Hematopoietic multipotent progenitor cell treated with erythropoietin and hydrocortisone succinate and interleukin-3 and kit ligand, for 15 days (in vitro differentiated cells): ENCODE measurements at places on chromosomes 2 and 18.

- no peak for DNase-seq
Observed at GRCh38 chr2:328761-329160, 40.9 kb upstream of the ALKAL2 start.

- DNase-seq, result no peak
Observed at GRCh38 chr2:79940364-79940763, 364.2 kb downstream of the LRRTM1 start.

- no peak for DNase-seq
Observed at GRCh38 chr2:135218426-135218825, 166.3 kb downstream of the RAB3GAP1 start.

DNA sequence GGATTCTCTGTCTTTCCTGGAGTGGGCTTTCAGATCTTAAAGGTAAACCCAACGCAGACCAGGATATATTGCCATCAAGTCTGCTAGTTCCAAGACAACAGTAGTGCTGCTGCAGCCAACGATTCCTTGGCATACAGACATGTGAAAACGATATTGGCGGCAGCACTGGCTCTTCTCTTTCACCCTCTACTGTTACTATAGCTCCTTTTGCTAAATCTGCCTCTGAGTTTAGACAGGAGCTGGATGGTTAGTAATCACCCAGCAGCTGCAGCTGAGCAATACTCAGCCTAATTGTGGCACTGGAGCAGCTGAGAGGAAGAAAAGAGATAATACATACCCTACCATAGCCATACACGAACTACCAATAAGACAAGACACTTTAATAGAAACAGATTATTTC lies 4.0 kb downstream of the YES1 start:
- DNase-seq, result no peak

GRCh38 chr18:67500522-67501205 lies 15.9 kb downstream of the DSEL start:
- DNase-seq, result no peak

GRCh38 chr2:222708274-222708710 lies 36.8 kb downstream of the MOGAT1 start:
- peak; percentile 68 for DNase-seq

GRCh38 chr2:164655750-164656149 lies 34.5 kb upstream of the GRB14 start:
- DNase-seq, result no peak

- no peak for DNase-seq
Observed at GRCh38 chr2:223889229-223889628, 51.8 kb upstream of the AP1S3 start.

DNA sequence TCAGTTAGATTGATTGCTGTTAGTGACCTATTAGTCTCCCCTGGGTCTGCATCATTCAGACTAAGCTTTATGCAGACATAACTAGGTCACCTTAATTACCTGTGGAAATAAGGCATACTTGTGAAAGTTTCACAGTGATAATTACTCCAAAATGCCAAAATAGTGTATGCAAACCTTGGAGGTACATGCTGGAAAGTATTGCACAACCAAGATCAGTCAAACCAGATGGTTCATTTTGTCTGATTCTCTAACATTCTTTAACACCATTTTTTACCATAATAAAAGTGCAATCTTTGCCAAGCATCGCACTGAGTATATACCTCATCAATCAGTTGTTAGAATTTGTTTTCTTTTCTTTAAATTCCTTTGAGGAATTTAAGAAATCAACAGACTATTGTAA lies 186.3 kb upstream of the TMEFF2 start:
- DNase-seq, result no peak

DNA sequence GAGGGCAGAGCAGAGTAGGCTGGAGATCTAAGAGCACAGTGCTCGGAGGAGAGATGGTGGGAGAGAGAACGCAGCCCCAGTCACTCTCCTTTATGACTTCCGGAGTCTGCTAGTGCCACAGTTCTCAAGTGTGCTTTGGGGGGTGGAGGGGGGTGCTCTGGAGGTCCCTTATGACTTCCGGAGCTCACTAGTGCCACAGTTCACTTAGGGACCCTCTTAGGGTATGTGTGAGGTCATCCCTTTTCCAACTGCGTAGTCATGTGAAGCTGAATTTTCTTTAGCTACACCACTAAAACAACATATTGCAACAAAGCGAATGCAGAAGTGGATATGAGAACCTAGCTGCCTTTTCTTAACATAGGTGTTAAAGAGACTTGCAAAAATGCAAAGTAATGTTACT lies 153.7 kb upstream of the KCTD1 start:
- no peak for DNase-seq

- no peak for DNase-seq
Observed at GRCh38 chr18:49837889-49838288, 24.6 kb upstream of the ACAA2 start.

- DNase-seq, result no peak
Observed at GRCh38 chr2:236934656-236935055, 151.0 kb upstream of the COPS8 start.

- no peak for DNase-seq
Observed at GRCh38 chr2:49002750-49003149, 151.6 kb downstream of the FSHR start.

DNA sequence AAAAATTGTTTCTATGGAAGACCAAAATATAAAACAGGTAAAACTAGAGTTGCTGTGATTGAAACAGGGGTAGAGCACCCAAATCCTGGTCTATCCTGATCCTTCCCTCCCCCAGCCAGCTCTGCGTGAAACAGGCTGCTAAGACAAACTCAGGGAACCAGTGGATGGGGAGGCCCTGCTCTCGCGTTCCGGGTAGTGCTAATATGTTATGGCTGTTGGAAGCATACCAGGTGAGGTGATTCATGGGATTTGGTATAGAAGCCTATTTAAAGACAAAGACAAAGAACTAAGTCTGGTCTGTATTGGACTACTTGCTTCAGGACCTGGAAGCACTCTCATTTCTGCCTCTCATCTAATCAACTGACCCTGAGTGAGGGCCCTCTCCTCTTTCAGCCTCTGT lies 63.0 kb upstream of the CCBE1 start:
- no peak for DNase-seq

GRCh38 chr18:48077291-48077690 lies 146.8 kb upstream of the SMAD2 start:
- no peak for DNase-seq

DNA sequence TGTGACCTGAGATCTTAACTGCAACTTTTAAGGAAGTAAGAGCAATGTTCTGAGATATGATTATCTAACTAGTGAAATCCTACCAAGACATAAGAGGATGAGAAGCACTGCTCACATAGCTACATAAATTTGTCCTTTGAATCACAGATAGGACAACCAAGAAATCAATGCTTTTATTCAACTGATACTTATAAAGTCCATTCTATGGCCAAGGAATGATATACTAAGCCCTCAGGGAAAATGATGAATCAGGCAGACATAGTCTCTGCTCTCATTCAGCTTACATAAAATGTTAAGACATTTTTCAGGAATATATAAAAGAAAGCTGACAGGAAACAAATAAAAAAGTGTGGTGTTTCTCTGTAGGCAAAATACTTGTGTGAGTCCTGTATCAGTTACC lies 39.1 kb downstream of the PGAP1 start:
- DNase-seq, result no peak

DNA sequence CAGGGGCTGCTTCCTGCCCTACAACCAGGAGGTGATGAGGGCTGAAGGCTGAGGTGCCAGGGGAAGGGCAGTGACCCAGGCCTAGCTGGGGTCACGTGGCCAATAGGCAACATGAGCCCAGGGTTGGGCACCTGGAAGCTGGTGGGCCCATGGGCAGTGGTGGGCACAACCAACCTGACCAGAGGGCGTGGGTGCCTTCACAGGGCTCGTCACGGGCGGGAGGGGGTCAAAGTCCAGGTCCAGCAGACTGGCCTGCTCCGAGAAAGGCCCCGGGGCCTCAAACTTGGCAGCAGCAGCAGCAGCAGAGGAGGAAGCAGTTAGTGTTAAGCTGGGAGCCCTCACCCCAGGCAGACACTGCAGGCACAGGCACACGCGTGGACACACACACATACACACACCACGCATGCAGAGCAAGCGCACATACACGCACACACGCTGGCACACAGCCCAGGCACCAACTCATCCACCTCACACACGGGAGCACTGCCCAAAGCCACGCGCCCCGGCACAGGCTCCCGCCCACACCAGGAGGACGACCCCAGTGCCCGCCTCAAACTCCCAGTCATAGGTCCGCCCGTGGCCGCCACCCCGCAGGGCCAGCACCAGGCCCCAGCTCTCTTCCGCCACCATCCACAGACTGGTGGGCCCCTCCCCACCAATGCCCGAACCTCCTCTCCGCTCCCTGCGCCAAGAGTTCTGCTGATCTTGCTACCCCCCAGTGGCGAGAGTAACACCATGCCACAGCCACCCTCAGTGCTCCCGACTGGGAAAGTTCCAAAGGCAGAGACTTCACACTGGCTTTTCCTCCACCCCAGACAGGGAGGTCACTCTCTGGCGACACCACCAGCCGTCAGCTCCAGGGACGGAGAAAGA lies 53.0 kb downstream of the BIN1 start:
- DNase-seq, result no peak

- DNase-seq, result no peak
Observed at GRCh38 chr2:88236666-88237065, 66.5 kb downstream of the THNSL2 start.

DNA sequence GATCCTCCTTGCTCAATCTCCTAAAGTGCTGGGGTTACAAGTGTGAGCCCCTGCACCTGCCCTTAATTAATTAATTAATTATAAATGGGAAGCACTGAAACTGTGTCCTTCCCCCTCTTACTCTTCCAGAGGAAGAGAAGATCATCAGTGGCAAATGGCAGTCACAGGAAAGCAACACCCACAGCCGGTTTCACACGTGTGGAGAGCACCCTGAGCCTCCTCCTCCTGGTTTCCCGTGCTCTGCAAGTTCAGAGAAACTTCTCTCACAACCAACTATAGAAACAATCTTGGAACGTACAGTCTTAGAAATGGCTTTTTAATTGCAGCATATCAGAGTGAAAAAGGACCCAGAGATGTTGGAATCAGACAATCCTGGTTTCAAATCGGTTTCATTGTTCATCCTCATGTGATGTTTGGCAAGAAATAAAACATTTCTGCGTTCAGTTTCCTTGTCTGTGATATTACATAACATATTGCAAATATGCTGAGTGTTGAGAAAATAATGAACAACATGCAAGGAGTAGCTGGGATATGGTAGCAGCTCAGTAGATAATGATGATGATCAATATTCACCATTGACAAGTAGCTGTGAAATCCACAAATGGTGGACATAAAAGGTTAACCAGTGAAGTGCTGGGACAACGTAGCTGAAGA lies 141.0 kb upstream of the KCTD1 start:
- DNase-seq, result no peak

- DNase-seq, result no peak
Observed at GRCh38 chr18:39591649-39592048, 2026.1 kb upstream of the CELF4 start.

DNA sequence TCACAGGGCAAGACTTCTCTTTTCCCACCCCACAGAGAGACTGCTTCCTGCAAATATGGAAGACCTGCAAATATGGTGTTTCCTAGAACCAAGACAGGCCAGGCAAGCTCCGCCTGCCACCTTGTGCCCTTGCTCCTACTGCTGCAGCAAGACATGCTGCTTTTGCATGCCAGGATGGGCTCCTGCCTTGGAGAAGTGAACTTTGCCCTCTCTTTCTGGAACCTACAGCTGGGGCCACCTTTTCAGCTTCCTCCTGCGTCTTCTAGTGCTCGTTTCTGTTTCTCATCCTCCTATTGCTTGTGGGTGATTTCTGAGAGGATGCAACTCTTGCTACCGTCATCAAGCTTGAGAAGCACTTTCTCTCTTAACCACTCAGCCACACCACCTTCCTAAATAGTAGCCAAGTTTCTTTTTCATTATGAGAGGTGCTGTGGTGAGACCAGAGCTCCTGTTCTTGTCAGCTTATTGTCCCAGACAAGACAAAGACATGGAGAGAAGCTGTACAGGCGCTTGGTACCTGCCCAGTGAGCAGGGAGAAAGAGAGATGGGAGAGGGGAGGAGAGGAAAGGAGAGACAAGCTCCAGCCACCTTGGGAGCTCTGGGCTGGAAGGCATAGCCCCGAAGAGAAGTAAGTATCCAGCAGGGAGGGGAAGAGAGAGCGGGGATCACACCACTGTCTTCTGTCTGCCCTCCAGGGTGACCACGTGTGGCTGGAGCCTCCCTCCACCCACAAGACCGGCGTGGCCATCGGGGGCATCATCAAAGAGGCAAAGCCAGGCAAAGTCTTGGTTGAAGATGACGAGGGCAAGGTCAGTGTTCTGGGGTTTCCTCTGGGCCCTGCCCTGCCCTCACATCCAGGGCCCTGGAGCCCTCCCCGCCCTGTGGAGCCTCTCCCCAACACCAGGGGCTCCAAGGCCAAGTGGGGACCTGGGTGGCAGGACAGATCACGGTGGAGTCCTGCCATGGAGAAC lies 28.3 kb downstream of the MYO7B start:
- DNase-seq, result no peak

GRCh38 chr2:624551-625347 lies 52.5 kb downstream of the TMEM18 start:
- no peak for DNase-seq

- DNase-seq, result peak; percentile 90
Observed at GRCh38 chr2:68908392-68908970, 37.3 kb upstream of the BMP10 start.

- DNase-seq, result peak; percentile 71
Observed at GRCh38 chr2:64652231-64653108, 1.2 kb downstream of the SERTAD2 start.

GRCh38 chr18:76467371-76468190 lies 27.5 kb downstream of the ZNF516 start:
- DNase-seq, result no peak

DNA sequence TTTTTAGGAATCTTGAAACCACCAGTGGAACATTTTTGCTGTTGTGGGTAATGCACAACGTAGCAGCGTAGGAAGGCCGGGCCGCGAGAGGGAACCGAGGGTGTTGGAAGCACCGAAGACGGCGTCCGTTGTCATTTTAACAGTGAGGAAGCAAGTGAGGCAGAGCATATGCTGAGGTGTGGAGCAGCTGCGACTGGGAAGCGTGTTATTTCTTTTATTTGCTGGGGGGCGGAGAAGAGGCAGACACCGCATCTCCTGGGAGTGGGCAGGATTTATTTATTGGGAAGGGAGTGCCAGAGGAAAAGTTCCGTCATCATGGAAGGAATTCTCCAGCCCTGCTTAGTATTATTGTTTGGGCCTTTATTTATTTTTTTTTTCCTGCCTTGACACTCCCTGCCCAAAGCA lies 232.8 kb downstream of the KLHL29 start:
- no peak for DNase-seq

GRCh38 chr2:232058931-232059330 lies 97.4 kb downstream of the DIS3L2 start:
- DNase-seq, result no peak

DNA sequence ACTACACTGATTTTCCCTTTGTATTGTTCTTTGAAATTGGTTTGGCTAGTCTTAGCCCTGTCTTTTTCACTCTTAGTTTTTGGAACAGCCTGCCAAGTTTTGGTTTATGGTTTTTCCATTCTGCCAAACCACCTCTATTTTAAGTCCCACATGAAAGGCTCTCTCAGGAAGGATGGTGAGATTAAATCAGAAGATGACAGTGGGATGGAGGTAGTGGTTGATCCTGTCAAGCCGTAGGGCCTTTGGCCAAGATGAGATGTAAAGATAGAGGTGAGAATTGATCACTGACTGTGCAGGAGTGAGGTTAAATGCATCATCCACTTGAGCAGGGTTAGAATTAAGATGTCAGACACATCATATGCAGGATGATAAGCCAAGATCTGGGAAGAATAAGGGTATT lies 948.5 kb downstream of the SLC4A3 start:
- no peak for DNase-seq

GRCh38 chr18:44568986-44569385 lies 111.7 kb upstream of the SETBP1 start:
- no peak for DNase-seq
